Esophagus muscularis mucosa (tissue), 4 donors: ENCODE measurements at places on chromosomes 1 and 21.

DNA sequence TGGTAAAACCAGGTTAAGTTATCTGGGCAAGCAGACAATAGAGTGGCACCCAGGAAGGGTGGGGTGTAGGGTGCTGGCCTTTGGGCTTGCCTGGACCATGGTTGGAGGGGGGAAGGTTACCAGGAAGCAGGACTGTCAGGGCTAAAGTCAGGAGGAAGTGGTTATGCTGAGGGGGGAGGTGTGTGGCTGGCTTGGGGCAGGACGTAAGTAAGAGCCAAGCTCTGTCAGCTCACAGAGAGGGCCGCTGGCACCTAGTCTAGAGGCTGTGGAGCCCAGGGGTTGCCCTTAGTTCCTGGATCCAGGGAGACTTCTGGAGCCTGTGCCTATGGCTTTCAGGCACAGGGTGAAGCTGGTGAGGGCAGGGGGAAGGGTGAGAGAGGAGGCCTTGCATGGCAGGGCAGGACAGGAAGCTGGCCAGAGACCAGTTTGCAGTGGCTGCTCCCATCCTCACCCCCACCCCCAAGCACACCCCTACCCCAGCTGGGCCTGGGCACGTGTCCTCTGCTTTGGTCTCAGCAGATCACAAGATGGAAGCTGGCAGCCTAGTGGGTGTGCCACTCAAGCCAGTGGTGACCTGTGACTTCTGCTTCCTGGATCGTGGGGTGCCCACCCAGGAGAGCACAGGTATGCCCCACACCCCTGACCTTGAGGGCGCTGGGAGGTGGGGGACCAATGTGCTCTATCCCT lies 20.5 kb upstream of the SMYD3 start:
- no peak for DNase-seq

GRCh38 chr1:210330279-210330866 lies 1.7 kb downstream of the HHAT start:
- DNase-seq, result no peak

DNA sequence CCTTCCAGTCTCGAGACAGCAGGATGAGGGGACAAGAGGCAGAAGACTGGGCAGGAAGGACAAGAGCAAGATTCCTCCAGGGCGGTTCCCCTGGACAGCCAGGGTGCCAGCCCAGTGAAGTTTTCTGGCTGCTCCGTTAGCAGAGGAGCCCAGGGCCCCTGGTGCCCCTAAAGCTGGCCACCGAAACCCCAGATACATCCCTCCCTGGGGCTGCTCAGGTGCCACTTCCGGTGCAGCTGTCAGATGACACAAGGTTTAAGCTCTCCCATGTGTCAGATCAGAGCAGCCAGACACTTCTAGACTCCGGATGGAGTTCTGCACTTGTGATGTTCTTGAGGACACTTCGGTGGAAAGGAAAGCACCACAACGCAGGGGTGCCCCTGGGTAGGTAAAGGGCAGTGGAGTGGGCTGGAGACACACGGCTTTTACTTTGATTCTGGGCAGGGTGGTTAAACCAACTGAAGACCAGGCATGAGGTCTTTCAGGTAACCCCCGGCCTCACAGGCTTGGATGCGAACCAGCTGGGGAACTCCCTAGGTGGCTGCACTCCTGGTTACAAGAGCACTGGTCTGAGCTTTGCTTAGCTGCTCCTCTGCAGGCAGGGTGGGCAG lies 85.7 kb downstream of the ITPKB start:
- DNase-seq, result no peak

DNA sequence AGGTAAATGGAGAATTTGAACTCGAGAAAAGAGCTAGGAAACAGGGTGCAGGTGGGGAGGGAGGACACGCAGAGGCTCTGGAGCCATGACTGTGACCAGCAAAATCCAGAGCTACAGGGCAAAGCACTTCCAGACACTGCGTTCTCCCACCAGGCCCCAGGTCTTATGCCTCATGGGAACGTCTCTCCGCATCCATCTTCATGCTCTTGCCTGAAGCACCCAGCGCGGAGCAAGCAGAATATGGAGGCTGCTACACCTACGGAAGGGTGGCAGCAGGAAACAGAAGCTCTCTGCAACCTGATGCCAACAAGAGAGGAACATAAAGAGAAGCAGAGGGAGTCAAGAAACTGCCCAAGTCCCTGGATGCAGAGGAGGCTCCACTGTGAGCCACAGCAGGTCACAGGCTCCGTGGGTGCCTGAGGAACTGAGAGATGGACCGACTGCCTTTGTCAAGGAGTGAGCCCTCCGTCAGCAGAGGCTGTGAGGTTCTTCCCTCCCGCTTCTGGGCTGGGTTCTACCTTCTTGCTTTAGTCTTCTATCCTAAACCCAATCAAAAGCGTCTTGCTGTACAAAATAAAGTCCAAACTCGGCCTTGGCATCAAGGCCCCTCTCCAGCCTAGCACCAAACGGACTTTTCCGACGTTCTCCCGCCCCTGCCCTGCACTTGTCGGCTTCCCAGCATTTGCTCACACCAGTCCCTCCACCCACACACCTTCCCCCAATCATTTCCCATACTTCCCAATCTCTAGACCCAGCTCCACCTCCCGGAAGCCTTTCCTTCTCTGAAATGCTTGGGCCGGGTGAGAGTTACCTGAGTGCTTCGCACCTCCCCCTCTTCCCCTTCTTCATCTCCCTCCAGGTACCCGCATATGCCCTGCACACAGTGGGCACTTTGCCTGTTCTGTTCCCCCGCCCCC lies 930 bp downstream of the DHCR24 start:
- no peak for DNase-seq

GRCh38 chr1:97202481-97203380 lies 481.1 kb downstream of the PTBP2 start:
- DNase-seq, result no peak
